ENCODE measurements at places on chromosomes 12 and 14. TPM values are rescaled to one million over a fixed set of nuclear protein-coding genes. Genes with fewer than 3 reads are reported as not detected.

The ACRBP gene
- 0.24 TPM for total RNA-seq

The ITGB7 gene
- 0.56 TPM for total RNA-seq

The NOS1 gene
- 0.52 TPM for total RNA-seq

The OAS2 gene
- 0.22 TPM for total RNA-seq

The C3AR1 gene
- not detected for total RNA-seq

The HOXC5 gene
- 0.50 TPM for total RNA-seq

The LRTM2 gene
- total RNA-seq, result not detected

The MAP1LC3B2 gene
- 1.6 TPM for total RNA-seq

The WNT5B gene
- 2.1 TPM for total RNA-seq

The AMDHD1 gene
- 2.8 TPM for total RNA-seq

The PRR4 gene
- 1.5 TPM for total RNA-seq

The TARBP2 gene
- total RNA-seq, result 61.9 TPM

The CLEC12A gene
- total RNA-seq, result not detected

The GLIPR1L2 gene
- not detected for total RNA-seq

The FZD10 gene
- total RNA-seq, result not detected

The KRT3 gene
- total RNA-seq, result not detected

The DDN gene
- 0.66 TPM for total RNA-seq

The INHBC gene
- not detected for total RNA-seq

The POTEG gene
- not detected for total RNA-seq

The GPR68 gene
- total RNA-seq, result 0.07 TPM

The DLK1 gene
- total RNA-seq, result 0.44 TPM

The KRT6C gene
- not detected for total RNA-seq

The PTCSC3 gene
- total RNA-seq, result not detected

The VRTN gene
- not detected for total RNA-seq

The SERPINA9 gene
- total RNA-seq, result not detected

The KRT77 gene
- total RNA-seq, result not detected

Measured in A549 treated with CpdA at 1 μM for 4 hours (cell line).